Progenitor cell of endocrine pancreas (in vitro differentiated cells): ENCODE measurements at places on chromosomes 5 and 9. TPM values are rescaled to one million over a fixed set of nuclear protein-coding genes. Genes with fewer than 3 reads are reported as not detected.

DNA sequence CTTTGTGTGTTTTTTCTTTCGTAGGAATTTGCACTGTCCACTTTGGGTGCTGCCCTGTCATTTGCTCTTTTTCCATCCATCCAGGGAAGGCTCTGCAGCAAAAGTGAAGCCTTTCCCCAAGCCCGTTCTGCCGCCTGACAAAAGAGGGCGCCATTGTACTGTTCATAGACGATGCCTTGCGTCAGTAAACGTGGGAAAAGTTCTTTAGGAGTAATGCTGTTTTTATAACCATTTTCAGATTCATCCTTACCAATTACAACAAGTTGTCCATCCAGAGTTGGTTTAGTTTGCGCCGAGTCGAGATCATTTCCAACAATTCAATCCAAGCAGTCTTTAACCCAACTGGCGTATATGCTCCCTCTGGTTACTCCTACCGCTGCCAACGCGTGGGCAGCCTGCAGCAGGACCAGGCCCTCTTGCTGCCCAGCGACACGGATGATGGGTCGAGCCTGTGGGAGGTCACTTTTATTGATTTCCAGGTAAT lies 34.3 kb upstream of the RPS23 start:
- peak; percentile 44 for DNase-seq

GRCh38 chr5:19903611-19904010 lies 84.4 kb downstream of the CDH18 start:
- DNase-seq, result no peak

GRCh38 chr5:141947316-141947715 lies 10.7 kb downstream of the PCDH12 start:
- DNase-seq, result no peak

- DNase-seq, result no peak
Observed at GRCh38 chr5:95380103-95380628, 11.0 kb upstream of the FAM81B start.

Gene SPZ1
- not detected in 2 replicates for total RNA-seq

Gene RNF224
- total RNA-seq, result 0.27 and 0.53 TPM in 2 replicates
